ENCODE measurements at places on chromosomes 2 and 18.

DNA sequence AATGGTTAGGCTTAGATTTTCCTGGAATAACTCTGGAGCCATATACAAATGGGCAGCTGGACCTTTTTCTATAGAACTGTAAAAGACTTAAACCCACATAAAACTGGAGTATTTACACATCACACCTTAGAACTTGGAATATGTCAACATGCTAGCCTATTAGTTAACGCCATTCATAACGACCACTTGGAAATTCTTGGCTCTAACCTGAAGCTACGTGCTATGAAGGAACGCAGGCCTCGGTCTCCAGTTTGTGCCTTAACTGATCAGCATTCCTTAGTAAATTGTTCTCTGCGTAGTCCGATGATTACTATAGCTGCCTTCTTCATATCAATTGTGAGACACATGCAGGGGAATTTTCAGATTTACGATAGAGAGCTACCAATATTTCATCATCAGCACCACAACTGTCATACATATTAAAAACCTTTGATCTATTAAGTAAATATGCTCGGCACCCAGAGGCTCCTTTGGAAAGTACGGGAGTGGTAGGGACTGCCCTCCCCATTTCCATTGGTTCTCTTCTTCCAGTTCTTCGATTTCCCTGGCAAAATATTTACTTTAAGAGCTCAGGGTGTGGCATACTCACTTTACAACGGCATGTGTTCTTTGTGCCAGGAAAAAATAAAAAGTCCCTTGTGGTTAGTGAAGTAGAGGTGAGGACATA, 17.5 kb upstream of the CCL20 start:
- no peak for DNase-seq

DNA sequence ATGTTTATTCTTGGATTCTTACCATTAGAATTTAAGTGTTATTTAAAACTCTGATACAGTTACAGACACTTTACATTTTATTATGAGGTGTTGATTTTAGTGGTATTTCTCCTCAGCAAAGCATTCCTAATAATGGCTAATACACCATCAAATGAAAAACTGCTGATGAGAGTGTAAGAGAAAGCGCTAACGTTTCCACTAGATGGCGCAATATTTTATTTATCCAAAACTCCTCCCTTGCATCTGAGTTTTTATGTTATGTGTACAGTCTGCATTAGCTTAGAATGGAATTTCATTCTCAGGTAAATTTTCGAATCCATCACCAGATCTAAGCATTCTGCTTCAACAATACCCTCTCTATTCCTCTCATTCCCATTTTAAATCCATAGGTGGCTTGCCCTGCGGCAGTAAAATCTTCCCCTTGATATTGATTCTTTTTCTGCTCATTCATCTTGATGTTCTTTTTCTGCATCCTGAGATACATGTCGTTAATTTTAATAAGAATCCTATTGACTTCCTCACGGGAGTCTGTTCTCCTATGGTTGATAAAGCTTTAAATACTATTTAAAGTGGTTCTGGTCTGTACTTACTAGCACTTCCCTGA, 53.9 kb downstream of the PRKRA start:
- peak; percentile 43 for DNase-seq

- DNase-seq = peak; percentile 66
Measured at GRCh38 chr2:197280015-197280702, 30.4 kb downstream of the ANKRD44 start.

- no peak for DNase-seq
Measured at GRCh38 chr2:54599914-54600313, 123.5 kb upstream of the EML6 start.

- DNase-seq = no peak
Measured at GRCh38 chr18:74870950-74871349, 273.3 kb downstream of the ZNF407 start.

GRCh38 chr2:27765621-27766286, 5.8 kb upstream of the MRPL33 start:
- peak; percentile 44 for DNase-seq

DNA sequence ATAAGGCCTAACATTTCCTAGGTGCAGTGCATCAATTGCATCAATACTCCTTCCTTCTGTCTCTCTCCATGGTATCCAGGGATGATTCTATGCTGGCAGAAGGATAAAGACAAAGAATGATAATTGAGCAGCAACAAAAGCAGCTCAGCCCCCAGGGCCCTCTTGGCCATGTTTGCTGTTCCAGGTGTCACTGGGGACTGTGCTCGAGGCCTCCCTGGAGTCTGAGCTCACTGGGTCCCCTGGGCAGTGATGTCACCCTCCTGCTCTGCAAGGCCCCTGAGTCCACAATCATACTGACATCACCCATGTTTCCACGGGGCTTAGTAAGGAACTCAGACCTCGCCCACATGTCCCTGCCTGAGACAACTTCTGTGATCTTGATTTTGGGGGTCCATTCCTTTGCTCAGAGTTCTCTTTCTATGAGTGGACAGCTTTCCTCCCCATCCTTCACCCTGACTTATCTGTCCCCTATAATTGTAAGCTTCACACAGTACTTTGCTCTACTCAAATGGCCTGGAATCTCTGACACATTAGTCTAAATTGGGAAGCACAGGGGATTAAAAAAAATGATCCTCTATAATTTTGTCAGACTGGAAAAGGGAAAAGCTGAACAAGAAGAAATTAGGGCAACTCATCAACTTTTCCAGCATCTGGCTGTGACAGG, 15.8 kb upstream of the EXOC6B start:
- no peak for DNase-seq

DNA sequence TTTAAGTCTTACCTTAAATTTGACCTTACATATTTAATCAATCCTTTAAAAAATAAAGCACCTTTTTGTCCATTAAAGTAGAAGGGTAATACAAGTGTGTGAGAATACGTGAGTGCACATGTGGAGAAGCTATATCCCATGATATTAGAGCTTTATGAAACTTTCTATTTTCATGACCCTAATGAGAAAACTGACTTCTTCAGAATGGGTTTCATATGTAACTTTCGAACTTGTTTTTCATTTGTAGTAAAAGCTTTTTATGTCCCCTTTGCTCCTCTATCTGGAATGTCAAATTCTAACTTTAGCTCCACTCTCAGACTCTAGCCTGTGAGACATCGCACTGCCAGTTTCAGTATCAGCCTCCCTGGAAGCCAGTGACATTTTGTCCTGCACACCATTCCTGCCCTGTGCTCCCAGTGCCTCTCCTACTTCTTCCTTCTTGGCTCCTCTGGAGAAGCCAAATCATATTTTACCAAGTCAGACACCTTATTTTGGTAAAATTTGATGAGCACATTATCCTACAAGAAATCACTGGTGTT, 42.0 kb downstream of the MAPRE2 start:
- DNase-seq = no peak

DNA sequence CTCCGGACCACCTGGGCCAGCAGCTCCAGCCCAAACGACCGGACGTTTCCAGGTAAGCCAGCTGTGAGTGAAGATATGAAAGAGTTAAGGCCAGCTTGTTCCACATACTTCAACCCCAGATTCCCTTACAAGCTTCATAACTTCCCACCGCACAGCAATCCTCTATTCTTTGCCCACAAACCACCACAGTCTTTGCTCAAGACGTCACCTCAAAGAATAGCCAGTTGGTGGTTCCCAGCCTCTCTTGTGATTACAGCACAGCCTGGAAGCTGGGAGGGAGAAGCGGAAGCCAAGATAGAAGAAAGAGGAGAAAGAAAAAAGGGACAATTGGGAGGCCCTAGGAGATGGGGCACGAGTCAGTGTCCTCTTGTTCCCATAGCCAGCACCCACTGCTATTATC, 70.6 kb downstream of the NRP2 start:
- no peak for DNase-seq

GRCh38 chr18:3604498-3605408, 154.8 kb downstream of the TGIF1 start:
- peak; percentile 98 for DNase-seq

- no peak for DNase-seq
Measured at GRCh38 chr2:172195836-172196376, 93.2 kb upstream of the DLX2 start.

DNA sequence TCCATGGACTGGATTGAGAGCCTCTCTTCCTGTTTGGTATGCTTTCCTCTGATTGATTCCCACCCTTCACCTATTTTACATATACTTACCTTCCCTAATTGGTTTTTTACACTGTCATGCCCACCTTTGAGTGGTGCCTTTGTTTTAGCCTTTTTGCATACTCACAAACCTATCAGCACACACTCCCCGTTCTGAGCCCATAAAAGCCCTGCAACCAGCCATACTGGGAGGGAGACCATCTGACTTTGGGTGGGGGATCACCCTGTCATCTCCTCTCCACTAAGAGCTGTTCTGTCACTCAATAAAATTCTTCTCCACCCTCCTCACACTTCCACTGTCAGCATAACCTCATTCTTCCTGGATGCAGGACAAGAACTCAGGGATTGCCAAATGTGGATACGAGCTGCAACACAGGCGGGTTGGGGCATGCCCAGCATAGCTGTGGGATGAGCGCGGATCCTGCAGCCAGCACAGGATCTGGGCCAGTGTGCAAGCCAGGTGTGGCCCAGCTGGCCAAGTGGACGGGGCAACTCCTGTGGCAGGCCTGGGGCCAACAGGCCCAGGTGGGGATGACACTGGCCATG, 9.4 kb upstream of the MOB1A start:
- peak; percentile 63 for DNase-seq

DNA sequence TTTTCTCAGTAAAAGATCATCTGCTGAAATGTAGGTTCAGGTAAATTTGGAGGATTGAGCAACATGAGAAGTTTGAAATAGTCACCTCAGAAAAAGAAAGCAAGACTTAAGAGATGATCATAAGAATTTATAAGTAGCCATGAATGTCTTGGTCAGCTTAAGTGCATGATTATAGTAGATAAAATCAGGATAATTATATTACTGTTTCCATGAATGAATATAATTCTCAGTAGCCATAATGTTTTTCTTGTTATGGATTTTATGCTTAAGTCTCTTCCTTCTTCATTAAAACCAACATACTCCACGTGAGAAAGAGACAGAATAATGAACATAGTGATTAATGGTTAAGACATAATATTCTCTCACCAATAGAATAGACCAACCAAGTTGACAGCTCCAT, 223.7 kb downstream of the EXOC6B start:
- no peak for DNase-seq

GRCh38 chr18:76496194-76496890, 1.3 kb upstream of the ZNF516 start:
- peak; percentile 76 for DNase-seq

GRCh38 chr2:6653281-6653750, 212.4 kb downstream of the CMPK2 start:
- peak; percentile 26 for DNase-seq

DNA sequence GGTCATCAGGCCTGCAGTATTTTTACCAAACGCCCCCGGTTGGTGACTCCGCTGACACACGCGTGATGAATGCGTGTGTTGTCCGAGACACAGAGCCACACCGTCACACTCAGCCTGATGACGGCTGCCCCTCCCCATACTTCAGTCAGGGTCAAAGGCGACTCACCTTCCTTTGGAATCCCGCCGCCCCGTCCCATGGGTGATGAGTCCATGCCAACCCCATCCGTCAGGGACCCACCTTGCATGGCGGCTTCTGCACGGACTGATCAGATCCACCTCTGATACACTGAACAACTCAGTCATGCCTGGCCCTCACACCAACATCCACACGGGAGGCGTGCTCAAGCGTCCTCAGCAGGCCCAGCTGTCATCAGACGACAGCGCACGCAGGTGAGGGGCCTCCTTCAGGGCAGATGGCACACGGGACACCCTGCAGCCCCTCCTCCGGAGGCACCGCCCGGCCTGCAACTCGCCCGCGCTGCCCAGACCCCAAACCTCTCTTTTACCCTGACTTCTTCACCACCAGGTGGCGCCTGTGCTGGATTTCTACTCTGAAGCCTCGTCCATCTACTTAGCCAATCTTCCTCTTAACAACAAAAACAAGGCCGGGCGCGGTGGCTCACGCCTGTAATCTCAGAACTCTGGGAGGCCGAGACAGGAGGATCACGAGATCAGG, 89.2 kb downstream of the ZNF516 start:
- DNase-seq = peak; percentile 45

DNA sequence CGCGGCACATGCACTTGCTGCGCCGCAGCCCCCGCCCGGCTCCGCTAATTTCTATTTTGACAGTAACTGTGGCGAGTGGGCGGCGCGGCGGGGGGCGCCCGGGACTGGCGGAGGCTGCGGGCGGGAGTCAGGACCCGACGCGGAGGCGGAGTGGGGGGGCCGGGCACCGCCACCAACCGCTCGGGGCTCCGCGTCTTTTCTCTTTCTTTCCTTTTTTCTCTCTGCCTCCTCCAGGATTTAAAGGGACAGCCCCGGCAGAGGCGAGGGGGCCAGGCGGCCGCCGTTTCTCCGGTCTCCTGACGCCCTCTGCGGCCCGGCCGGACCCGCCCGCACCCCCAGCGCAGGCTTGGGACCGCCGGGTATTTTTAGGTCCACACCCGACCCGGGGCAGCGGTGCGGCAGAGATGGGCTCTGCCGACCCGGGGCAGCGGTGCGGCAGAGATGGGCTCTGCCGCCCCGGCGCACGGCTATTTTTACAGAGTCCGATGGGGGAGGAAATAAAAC, 460 bp upstream of the ZBTB7C start:
- DNase-seq = no peak

DNA sequence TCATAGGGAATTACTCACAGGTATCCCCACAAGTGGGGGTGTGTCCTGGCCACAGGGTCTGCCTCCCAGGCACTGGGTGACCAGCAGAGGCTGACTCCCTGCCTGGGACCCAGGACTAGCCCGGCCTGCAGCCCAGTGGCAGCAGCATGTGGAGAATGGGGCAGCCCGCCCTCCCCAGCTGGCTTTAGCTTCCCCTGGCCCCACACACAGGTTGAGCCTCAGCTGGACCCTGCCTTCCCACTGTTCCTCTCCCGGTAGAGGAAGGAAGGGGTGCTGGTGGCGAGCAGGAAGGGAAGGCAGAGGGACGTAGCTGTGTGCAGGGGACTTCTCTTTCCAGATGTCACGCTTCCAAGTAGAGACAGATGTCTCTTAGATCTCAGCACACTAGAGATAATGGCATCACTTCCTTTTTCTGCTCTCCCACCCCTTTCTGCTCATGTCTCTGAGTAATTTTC, 51.4 kb downstream of the EMILIN2 start:
- DNase-seq = peak; percentile 38

DNA sequence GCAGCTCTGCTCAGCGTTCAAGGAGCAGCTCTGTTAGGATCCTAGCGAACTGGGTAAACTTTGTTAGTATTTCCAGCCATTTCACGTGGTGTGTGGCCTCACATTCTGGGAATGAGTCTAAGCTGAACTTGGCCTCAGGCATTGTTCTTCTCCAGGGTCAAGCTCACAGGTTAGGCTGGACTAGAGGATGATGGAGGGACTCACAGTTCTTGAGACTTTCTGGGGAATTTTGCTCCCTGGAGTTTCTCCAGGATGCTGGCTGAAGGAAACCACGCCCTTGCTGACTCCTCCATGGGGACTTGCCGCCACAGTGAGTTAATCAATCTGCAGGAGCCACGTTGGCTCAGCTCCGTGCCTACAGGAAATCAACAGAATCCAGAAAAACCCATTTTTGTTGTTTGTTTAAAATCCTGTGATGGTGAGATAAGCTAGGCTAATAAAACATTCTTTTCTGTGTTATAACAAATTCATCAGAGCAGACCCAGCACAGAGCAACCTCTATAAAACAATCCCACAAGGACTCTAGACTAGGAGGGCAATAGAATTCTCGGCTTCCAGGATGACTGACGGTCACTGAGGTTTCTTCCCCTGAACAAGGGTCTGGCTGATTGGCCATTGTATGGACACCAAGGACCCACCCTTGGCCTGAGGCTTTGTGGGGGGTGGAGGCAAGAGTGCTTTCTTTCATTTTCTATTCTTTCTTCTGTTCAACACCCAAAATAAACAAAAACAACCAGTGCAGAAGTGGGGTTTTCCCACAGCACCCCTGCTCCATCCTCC, 12.6 kb downstream of the CNDP1 start:
- DNase-seq = peak; percentile 20
